Jurkat, Clone E6-1 (cell line): ENCODE measurements at places on chromosomes 6 and 20.

DNA sequence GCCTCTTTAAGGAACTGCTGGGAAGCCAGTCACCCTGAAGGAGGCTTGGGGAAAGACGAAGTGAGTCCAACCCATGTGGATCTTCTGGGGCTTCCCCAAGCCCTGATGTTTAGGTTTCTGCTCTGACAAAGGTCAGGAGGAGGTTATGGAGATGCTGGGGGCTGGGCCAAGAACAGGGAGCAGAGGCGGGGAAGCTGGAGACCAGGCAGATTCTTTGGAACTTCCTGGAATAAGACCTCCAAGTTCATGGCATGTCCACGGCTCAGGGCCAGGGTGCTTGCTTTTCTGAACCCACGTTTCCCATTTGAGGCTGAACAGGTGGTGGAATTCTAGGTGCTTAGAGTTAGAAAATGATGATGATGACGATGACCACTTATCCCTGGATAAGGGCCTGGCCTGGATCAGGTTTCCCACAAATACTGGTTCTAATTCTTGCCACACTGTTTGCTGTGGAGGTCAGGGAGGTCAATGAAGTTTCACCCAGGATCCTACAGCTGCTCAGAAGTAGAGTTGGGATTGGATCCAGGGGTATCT, 30.0 kb upstream of the TGM2 start:
- DNase-seq = no peak

GRCh38 chr20:6165346-6165745, 42.5 kb upstream of the FERMT1 start:
- DNase-seq = no peak

DNA sequence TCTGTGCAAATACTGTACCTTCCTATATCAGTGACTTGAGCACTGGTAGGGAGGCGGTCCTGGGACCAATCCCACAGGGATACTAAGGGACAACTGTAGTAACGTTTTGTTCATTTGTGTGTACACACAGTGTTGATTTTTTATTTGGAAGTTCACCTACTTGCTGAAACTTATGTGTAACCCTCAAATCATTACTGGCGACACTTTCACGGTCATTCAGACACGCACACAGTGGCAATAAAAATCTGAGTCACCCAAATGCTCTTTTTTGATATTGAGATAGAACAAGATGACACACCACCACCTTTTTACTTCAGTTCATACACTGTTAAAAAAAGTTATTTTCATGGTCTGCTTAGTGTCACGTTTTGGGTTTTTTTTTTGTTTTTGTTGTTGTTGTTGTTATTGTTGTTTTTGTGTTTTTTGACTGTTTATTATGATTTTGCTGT, 79.8 kb downstream of the QKI start:
- no peak for DNase-seq

GRCh38 chr6:35562060-35562459, 49.4 kb upstream of the TULP1 start:
- no peak for DNase-seq

- no peak for DNase-seq
Measured at GRCh38 chr6:159693894-159694545, 979 bp upstream of the SOD2 start.
